ENCODE measurements at places on chromosomes 12 and 14. TPM values are rescaled to one million over a fixed set of nuclear protein-coding genes. Genes with fewer than 3 reads are reported as not detected.

DIO2 gene
- total RNA-seq: 0.41 TPM

DNA sequence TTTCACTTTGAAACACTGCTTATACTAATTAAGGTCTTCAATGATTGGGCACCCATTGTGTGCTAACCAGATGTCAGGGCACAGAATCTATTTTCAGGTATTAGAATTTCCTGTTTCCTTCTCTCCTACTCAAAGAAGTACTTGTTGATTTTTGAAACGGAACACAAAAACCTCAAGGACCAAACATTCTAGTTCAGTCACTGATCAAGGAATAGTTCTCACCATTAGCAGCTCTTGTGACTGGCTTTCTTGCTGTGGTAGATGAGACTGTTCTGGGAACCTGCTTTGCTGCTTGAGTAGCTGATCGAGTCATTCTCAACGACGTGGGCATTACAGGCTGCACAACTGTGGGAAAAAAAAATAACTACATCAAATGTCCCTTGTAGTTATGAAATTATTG is 11.0 kb downstream of the DLGAP5 start:
- DNase-seq: no peak

DNA sequence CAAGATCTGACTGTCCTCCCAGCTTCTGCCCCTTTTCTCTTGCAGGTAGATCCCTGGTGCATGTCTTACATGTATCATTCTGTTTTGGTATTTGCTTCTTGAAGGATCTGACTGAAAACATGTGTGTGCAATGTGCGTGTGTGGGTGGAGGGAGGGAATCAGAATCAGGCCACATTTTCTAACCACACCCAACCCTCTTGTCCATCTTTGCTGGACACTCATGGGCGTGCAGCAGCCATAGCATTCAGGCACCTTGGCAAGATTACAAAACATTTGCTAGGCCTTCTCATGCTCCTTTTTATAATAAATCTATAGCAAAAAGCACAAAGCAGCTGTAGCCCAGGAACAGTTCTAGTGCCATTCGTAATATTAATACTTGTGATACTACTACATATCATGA is 233.6 kb upstream of the E2F7 start:
- DNase-seq: no peak

GRCh38 chr14:102088012-102088792 is 1.4 kb upstream of the HSP90AA1 start:
- peak; percentile 66 for DNase-seq

CCDC177 gene
- not detected for total RNA-seq

GRCh38 chr12:18054925-18055619 is 34.9 kb downstream of the RERGL start:
- DNase-seq: no peak

SLC17A8 gene
- total RNA-seq: 3.0 TPM

MFAP5 gene
- 10.7 TPM for total RNA-seq

COCH gene
- 1.6 TPM for total RNA-seq

GRCh38 chr14:55309761-55310365 is 38.6 kb downstream of the FBXO34 start:
- no peak for DNase-seq

ESRRB gene
- not detected for total RNA-seq

DNA sequence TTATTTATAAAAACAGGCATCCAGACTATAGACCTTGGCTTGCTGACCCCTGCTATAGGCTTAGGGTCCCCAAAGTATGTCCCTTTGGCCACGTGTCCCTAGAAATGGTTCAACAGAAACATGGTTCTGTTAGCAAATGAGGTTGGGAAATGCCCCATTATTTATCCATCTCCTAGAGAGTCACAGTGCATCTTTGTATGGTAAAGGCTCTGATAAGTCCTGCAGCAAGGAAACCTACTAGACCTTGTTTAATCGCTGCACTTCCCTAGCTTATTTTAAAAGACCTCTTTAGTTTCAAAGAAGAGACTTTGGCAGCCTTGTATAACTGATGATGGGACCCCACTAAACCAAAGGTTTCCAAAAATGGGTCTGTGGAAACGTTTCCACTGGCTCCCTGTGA is 471.5 kb downstream of the MED13L start:
- no peak for DNase-seq

- no peak for DNase-seq
Observed at GRCh38 chr14:104445832-104446381, 133.7 kb upstream of the C14orf180 start.

- DNase-seq: no peak
Observed at GRCh38 chr14:56122301-56122700, 4.1 kb downstream of the PELI2 start.

- DNase-seq: peak; percentile 80
Observed at GRCh38 chr12:115916910-115917668, 360.4 kb downstream of the MED13L start.

- DNase-seq: no peak
Observed at GRCh38 chr14:85358136-85358785, 171.7 kb upstream of the FLRT2 start.

FGD6 gene
- total RNA-seq: 20.5 TPM

GRCh38 chr12:57893431-57894353 is 47.2 kb upstream of the CTDSP2 start:
- peak; percentile 90 for DNase-seq

DNA sequence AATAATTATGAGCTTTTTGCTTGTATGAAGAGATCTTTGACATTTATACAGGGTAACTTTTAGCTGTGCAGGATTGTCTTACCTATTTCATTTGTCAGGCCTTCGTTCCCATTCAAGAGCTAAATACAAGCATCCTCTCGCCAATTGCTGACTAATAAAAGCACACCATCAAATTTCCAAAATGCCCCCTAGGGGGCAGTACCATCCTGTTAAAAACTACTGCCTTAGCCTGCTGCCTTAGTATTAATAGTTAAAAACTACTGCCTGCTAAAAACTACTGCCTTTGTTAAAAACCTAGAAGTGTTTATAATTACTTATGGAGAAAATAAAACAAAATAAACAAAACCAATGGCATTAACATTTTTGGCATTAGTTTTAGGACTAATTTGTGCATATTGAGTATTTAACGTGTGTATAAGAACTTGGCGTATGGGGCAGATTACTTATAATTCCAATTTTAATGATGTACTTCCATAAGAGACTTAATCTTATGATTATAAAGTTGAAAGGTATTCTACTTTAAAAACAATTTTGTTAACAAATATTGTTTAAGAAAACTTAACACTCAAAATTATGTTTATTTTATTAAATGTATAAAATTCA is 3.0 kb upstream of the IFI27L2 start:
- no peak for DNase-seq

GPR137C gene
- 0.51 TPM for total RNA-seq

DNA sequence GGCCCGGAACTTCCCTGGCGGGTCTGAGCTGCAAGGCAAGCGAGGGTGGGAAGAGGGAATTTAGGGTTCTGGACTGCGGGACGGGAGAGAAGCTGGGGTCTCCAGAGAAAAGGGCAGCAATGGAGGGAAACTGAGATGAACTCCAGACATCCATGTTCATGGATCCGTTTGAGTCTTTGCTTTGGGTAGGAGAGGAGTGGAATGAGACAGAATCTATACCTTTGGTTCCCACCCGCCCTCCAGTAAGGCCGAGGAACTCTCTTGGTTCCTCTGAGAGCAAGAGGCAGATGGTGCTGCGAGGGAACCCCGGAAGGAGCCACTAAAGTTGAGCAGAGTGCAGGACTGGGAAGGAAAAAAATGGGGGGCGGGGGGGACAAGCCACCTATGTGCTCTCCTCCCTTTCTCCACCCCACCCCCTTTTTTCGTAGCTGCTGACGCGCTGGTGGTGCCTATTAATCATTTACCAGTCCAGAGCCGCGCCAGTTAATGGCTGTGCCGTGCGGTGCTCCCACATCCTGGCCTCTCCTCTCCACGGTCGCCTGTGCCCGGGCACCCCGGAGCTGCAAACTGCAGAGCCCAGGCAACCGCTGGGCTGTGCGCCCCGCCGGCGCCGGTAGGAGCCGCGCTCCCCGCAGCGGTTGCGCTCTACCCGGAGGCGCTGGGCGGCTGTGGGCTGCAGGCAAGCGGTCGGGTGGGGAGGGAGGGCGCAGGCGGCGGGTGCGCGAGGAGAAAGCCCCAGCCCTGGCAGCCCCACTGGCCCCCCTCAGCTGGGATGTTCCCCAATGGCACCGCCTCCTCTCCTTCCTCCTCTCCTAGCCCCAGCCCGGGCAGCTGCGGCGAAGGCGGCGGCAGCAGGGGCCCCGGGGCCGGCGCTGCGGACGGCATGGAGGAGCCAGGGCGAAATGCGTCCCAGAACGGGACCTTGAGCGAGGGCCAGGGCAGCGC is 1.2 kb downstream of the SSTR1 start:
- peak; percentile 74 for DNase-seq

- DNase-seq: no peak
Observed at GRCh38 chr12:66210840-66211239, 21.8 kb downstream of the IRAK3 start.

PTGDR gene
- total RNA-seq: 23.7 TPM

ACSM4 gene
- total RNA-seq: not detected

NAV3 gene
- total RNA-seq: 0.90 TPM

NEUROD4 gene
- not detected for total RNA-seq

- peak; percentile 12 for DNase-seq
Observed at GRCh38 chr12:96233168-96233567, 39.0 kb downstream of the ELK3 start.

SLC2A14 gene
- total RNA-seq: 0.41 TPM

PLA2G1B gene
- total RNA-seq: not detected
